ENCODE measurements at places on chromosomes 5 and 9. TPM values are rescaled to one million over a fixed set of nuclear protein-coding genes. Genes with fewer than 3 reads are reported as not detected.

Gene OBP2B
- not detected for total RNA-seq

Gene CEL
- 1.9 TPM for total RNA-seq

Gene RAB14
- 26.8 TPM for total RNA-seq

Gene PDCD1LG2
- total RNA-seq, result 2.2 TPM

Gene SPINK5
- total RNA-seq, result 1.8 TPM

Gene NR2F1-AS1
- total RNA-seq, result 11.0 TPM

Gene LHX2
- total RNA-seq, result 0.31 TPM

Gene IFNA13
- not detected for total RNA-seq

Gene TNFSF8
- total RNA-seq, result 0.22 TPM

Gene LCN1
- not detected for total RNA-seq

Gene PCDHGA11
- 4.5 TPM for total RNA-seq

Gene TICAM2
- 0.67 TPM for total RNA-seq

Gene STING1
- 80.0 TPM for total RNA-seq

Gene NFIB
- total RNA-seq, result 80.1 TPM

Gene IFNA21
- total RNA-seq, result not detected

Gene SPINK13
- total RNA-seq, result not detected

Gene DRD1
- total RNA-seq, result not detected

Gene GBGT1
- 15.5 TPM for total RNA-seq

Gene PANK3
- total RNA-seq, result 17.7 TPM

Gene SET
- total RNA-seq, result 125 TPM

Gene LRRTM2
- total RNA-seq, result not detected

Gene IRGM
- not detected for total RNA-seq

Gene NREP
- total RNA-seq, result 7.2 TPM

Gene FBN2
- 1.1 TPM for total RNA-seq

Gene MZB1
- 0.70 TPM for total RNA-seq

Gene ENTPD8
- total RNA-seq, result not detected

Gene TMEM215
- total RNA-seq, result not detected

Gene PARP8
- total RNA-seq, result 6.6 TPM

Gene TERT
- total RNA-seq, result not detected

Gene IFT74
- 10.6 TPM for total RNA-seq

Gene WDR31
- total RNA-seq, result 4.6 TPM

Gene HRCT1
- 4.9 TPM for total RNA-seq

Gene FOXD4L4
- total RNA-seq, result not detected

Gene CDO1
- 24.7 TPM for total RNA-seq

Gene GPR151
- total RNA-seq, result not detected

Gene PLCXD3
- total RNA-seq, result 44.5 TPM

Gene MARCHF3
- total RNA-seq, result 14.5 TPM

Gene PCDHB9
- 2.5 TPM for total RNA-seq

Gene IL3
- total RNA-seq, result not detected

Gene GMCL2
- total RNA-seq, result not detected

Gene SERF1A
- total RNA-seq, result 6.2 TPM

Gene SKIC3
- total RNA-seq, result 32.1 TPM

Gene ABO
- total RNA-seq, result 1.1 TPM

Gene TRIM36
- 2.0 TPM for total RNA-seq

Gene CDC20B
- not detected for total RNA-seq

Gene TCF7
- 1.7 TPM for total RNA-seq

Gene ABLIM3
- total RNA-seq, result 145 TPM

Gene NEUROG1
- total RNA-seq, result not detected

Gene SIT1
- total RNA-seq, result 0.55 TPM

Gene FAM153A
- total RNA-seq, result 1.4 TPM

Gene SPATA31E1
- total RNA-seq, result not detected

Gene F12
- total RNA-seq, result not detected

Gene CTNND2
- 9.0 TPM for total RNA-seq

Gene PCDHGA1
- total RNA-seq, result 1.4 TPM

Measured in right atrium auricular region (tissue), 2 donors.